ENCODE measurements at places on chromosomes 12 and 14.

GRCh38 chr14:74437496-74438053, 11.6 kb upstream of the SYNDIG1L start:
- DNase-seq, result no peak

- DNase-seq, result no peak
Measured at GRCh38 chr12:53208877-53209463, 1.9 kb upstream of the ITGB7 start.

- no peak for DNase-seq
Measured at GRCh38 chr12:20792971-20793370, 17.5 kb upstream of the SLCO1B3 start.

DNA sequence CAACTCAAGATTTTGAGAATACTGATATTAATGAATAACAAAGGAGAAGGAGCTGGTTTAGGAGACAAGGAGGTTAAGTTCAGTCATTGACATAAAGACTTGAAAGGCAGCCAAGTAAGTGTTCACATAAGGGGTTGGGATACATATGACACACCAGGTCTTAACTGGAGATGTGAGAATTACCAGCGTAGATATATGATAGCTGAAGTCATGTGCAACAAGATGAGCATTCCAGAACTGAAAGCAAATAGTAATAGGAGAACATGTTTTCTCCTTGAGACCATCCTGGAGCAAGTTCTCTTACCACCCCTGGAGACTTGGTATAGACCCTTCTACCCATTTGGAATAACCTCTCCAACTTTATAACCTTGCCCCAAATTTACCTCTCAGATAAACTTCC, 43.3 kb upstream of the NPFF start:
- DNase-seq, result no peak

DNA sequence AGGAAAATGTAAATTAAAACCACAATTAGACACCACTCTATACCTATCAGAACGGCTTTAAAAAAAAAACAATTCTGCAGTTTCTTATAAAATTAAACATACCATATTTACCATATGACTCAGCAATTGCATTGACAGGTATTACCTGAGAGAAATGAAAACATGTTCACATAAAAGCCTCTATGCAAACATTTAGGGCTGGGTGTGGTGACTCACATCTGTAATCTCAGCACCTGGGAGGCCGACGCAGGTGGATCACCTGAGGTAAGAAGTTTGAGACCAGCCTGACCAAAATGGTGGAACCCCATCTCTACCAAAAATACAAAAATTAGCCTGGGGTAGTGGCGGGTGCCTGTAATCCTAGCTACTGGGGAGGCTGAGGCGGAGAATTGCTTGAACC, 41.1 kb downstream of the SPTB start:
- DNase-seq, result peak; percentile 57

- DNase-seq, result no peak
Measured at GRCh38 chr14:24609655-24610344, at the start of gene GZMH. TSS of gene GZMH (minus strand) at chr14:24609685. CDS start at chr14:24609613, 72 bp downstream.

- no peak for DNase-seq
Measured at GRCh38 chr12:1619587-1619986, 9.4 kb upstream of the WNT5B start.

- DNase-seq, result no peak
Measured at GRCh38 chr12:79069009-79069408, 204.4 kb downstream of the SYT1 start.

DNA sequence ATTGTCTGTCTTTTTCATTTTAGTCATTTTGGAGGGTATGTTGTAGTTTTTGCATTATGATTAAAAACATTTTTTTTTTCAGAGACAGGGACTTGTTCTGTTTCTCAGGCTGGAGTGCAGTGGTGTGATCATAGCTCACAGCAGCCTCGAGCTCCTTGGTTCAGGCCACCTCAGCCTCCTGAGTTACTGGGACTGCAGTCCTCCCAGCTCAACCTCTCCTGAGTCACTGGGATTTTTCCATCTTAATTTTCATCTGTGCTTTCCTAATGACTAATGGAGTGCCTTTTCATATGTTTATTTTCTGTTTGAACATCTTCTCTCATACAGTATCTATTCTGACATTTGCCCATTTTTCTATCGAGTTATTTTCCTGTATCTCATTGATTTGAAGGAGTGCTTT, 52.6 kb downstream of the DYRK2 start:
- no peak for DNase-seq

GRCh38 chr14:20612403-20612802, 21.2 kb upstream of the RNASE12 start:
- no peak for DNase-seq

GRCh38 chr12:122096591-122097149, 18.1 kb downstream of the MLXIP start:
- DNase-seq, result peak; percentile 84

GRCh38 chr12:52149182-52149641, 42.6 kb downstream of the KRT80 start:
- DNase-seq, result no peak

GRCh38 chr12:50747817-50748216, 16.1 kb upstream of the ATF1 start:
- no peak for DNase-seq

DNA sequence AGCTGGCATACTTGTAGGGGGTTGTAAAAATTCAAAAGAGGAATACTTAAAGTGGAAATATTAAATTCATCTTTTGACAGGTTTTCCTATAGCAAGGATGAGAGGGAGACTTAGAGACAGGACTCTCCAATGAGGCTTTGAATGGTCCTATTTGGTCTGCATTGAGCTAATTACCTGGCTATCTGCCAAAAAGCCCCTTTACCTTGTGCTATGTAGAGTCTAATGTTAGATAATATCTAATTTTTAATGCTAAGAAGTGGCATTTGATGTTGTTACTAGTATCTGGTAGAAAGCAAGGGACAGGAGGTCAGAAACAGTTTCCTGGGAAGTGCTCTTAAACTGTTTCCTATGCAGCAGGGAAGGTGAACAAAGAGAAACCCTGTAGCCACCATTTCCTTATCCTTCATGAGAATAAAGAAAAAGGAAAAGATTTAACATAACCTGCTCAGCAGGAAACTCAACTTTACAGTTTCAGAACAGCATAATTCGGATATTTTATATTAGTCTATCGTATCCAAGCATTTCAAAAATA, 550.0 kb downstream of the SOX5 start:
- DNase-seq, result no peak

- DNase-seq, result no peak
Measured at GRCh38 chr14:42664190-42664589, 1057.5 kb downstream of the LRFN5 start.

DNA sequence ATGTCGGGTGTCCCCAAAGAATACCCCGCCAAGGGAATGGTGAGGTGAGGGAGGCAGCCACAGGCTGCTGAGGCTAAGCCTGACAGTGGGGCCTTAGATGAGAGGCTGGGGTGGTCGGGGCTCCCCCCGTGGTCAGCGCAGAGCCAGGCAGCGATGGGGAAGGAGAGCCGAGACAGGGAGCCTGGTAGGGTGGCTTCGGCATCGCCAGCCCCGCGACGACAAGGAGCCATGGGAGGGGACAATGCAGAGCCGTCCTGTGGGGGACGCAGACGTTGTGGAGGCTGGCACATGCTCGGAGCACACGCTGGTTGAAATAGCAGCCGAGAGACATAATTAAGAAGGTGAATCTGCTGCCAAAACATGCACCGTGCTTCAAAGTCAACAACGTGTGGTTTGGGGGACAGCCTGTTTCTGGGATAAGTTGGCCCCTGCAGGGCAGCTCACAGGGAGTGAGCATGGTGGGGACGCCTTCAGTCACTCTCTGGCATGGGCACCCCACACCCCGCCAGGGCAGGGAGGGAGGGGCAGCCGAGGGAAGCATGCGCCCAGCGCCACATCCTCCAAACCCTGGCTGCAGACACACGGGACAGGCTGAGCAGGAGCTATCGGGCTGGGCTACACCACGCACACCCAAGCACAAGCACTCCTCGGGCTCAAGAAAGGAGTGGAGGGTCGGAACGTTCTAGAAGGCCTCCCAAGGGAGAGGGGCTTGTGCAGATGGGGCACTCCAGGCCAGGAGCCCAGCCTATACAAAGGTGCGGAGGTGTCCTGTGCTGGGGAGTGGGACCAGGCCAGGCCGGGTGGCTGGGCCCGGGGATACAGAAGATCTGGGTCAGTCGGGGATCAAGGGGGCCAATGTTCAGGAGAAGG, 66.6 kb upstream of the C14orf180 start:
- DNase-seq, result no peak

DNA sequence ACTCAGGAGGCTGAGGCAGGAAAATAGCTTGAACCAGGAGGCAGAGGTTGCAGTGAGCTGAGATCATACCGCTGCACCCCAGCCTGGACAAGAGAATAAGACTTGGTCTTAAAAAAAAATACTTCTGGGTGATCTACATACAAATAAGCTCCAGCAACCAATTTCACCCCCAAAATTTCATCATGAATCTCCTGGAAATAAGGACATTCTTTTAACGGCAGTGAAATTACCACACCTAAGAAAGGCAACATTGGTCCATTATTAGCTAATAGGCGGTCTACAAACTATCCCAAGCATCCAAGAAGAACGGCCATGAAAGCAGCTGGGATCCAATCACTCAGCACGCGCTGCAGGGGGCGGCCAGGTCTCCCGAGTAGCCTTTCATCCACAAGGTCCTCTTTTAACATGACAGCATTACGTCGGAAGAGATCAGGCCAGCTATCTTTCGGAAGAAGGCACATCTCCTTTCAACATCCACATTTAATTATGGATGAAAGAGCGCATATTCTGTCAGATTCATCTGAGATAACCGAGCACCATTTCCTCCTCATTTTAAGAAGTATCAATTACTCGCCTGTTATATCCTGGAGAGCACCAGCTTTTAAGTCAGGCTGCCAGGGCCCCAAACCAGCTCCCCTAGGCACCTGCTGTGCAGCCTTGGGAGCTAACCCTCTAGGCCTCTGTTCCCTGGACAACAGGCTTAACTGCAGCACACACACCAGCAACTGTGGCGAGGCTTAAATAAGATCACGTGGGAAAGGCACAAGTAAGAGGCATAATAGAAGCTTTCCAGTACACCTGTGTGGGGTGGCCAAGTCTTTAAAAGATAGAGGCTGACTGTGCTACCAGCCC, 4.2 kb downstream of the SLC15A4 start:
- DNase-seq, result no peak

GRCh38 chr14:101980700-101981099, 16.3 kb downstream of the DYNC1H1 start:
- peak; percentile 95 for DNase-seq

GRCh38 chr12:124422142-124422569, 127.3 kb downstream of the RFLNA start:
- no peak for DNase-seq

GRCh38 chr12:4161718-4162117, 111.8 kb upstream of the CCND2 start:
- no peak for DNase-seq

GRCh38 chr14:21241218-21241819, 27.9 kb downstream of the HNRNPC start:
- DNase-seq, result no peak

DNA sequence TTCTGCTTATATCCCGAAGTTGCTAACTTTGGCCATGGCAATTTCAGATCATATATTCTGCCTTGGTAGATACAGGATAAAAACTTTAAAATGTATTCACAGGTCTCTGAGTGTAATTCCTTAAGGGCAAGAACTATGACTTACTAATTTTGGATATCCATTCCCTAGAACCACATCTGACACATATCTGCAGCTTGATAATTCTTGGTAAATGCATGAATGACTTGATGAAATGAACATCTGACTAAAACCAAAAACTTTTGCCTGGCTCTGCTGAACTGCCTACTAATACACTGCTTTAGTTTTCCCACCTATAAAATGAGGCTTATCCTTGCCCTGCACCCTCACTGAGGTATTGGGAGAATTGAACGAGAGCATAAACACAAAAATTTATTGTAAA, 32.2 kb downstream of the SLC25A21 start:
- DNase-seq, result no peak

DNA sequence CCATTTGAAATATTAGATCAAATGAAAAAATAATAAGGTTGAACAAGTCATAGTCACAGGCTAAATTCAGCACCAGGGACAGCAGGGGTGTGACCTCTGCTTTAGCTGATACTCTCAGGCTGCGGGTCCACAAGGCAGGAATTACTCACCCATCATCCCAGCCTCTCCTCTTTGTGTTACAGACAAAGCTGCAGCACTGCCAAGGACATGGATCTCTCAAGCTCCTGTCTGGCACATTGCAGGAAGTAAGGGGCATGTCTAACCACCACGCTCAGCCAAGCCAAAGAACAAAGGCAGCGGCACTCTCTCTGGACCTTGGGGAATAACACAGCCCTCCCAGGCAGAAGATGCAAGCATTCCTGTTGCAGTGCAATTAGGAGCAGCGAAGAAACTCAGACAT, 783.8 kb downstream of the VRK1 start:
- no peak for DNase-seq

DNA sequence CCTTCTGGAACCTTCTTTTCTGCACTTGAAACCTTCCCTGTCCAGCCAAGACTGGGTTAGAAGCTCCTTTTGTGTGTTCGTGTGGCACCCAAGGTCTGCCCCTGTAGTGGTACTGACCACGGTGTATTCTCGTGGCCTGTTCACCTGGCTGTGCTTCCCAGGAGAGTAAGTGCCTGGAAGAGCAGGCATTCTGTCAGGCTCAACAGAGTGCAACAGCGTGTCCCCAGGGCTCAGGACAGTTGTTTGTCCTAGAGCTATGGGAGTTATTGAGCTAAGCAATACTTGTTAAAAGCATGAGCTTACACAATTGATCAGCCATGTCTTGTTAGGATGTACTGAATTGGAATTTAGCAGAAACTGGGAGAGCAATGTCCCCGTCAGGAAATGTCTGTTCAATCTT, 12.9 kb upstream of the SLC38A2 start:
- DNase-seq, result no peak

DNA sequence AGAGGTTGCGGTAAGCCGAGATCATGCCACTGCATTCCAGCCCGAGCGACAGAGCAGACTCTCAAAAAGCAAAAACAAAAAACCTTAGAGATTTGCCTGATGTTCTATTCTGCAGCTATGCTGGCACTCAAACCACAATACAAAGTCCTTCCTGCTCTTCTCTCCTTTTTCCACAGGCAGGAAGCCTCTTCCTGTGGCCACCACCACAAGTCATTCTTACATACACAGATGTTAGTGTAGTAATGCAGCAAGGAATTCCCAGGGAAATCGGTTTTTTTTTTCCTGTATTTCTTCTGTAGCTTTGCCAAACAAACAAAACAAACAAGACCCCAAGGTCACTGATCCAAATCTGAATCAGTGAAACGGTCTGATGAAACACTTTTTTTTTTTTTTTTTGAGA, 104.3 kb downstream of the FIGNL2 start:
- DNase-seq, result no peak

GRCh38 chr14:50820786-50821509, 10.0 kb downstream of the NIN start:
- DNase-seq, result no peak

DNA sequence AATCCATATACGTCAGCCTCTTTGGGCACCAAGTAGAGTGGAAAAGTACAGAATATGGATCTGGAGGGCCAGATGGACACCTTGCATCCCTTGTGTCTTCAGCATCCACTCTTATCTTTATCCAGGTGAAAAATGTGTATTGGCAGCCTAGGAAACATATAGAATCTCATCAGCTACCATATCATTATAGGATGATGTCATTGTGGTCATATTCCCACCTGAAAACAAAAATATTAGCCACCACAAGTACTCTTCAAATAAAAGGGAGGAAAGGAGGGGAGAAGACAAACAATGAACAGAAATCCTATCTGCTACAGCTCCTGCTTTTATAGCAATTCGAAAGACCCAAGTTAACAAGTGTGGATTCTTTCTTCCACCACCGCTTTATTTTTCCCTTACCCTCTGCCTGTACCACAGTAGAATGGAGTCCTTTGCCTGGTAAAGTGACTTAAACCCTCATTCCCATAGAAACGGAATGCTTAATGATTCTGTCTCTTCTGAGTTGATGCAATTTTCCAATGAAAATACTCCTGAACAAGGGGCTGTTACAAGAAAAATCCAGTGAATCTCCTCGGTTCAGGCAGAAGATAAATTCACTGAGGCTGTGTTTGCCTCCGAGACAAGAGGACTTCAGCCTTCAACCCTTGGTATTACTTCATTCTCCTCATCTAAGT, 13.8 kb upstream of the IL26 start:
- DNase-seq, result no peak
